ENCODE measurements at places on chromosomes 13 and 19.

DNA sequence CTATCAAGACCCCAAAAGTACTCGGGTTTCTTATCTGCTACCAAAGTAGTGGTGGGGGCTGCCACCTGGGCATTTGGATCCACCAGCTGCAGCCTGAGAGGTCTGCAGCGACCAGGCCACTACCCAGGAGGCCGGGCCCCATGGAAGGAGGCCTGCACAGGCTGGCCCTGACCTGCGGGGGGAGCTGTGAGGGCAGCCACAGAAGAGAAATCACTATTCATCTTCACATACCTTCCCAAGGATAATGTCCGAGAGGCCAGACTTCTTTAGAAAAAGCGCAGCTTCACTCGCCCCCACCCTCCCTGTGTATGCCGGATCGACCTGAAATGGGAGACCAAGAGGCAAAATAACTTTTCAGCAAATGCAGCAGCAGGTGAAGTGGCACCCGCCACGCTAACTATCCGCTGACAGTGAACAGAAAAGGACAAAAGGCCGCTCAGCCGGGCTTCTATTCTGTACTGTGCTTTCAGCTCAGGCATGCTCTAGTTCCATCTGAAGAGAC is 30.1 kb downstream of the EPS15L1 start:
- DNase-seq, result peak; percentile 49

DNA sequence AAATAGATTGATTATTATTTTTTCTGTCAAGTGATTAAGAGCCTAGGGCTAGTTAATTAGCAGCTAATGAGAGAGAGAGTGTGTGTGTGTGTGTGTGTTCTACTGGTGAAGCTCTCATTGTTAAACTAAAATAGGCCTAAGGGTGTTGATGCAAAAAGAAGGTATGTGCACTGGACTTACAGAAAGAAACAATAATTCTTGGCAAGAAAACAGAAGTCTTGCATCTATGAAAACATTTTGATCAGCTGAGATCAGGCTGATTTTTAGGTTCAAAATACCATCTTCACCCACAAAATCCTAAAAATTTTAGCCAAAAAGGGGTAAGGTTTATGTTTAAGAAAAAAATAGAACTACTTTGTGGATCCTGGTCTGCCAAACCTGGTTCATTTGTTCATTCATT is 106.5 kb downstream of the POSTN start:
- no peak for DNase-seq

DNA sequence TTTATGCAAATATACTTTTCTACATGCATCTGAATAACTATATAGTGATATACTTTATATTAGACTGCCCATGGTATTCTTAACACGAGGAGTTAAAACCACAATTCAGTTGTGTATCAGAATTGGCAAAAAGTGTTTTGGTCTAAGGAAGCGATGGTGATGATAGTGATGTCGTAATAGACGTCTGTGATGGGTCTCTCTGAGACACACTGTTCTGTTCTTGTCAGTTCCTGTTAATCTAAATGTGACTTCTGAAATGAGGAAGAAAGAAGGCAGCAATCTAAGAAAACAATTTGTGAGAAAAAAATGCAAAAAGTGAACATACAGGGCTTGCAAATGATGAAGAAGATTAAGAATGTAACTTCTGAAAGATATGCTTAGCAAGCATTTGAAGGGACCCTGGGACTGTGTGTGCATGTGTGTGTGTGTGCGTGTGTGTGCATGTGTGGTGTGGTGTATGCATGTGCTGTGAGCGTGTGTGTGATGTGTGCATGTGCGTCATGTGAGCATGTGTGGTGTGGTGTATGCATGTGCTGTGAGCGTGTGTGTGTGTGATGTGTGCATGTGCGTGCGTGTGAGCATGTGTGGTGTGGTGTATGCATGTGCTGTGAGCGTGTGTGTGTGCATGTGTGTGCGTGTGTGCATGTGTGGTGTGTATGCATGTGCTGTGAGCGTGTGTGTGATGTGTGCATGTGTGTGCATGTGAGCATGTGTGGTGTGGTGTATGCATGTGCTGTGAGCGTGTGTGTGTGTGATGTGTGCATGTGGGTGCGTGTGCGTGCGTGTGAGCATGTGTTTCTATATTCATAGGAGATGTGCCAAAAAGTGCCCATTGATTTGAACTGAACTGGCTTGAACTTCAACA is 131.8 kb downstream of the IRS2 start:
- no peak for DNase-seq

- DNase-seq, result no peak
Measured at GRCh38 chr19:27860309-27860934, 1352.5 kb downstream of the UQCRFS1 start.

DNA sequence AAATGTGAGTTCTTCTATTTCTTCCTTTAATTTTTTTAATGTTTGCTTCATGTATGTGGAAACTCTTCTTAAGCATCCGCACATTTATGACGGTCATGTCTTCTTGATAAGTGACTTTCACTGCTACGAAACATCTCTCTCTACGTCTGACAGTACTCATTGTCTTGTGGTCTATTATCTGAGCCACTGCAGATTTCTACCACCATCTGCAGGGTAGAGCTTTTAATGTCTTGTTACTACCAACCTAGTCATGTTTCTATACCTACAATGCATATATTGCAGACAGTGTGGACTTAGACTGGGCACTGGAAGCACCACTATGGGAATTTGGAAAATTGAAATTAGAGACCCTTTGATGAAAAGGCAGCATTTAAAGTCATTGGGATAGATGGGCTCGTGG is 75.4 kb upstream of the ARHGEF7 start:
- no peak for DNase-seq

DNA sequence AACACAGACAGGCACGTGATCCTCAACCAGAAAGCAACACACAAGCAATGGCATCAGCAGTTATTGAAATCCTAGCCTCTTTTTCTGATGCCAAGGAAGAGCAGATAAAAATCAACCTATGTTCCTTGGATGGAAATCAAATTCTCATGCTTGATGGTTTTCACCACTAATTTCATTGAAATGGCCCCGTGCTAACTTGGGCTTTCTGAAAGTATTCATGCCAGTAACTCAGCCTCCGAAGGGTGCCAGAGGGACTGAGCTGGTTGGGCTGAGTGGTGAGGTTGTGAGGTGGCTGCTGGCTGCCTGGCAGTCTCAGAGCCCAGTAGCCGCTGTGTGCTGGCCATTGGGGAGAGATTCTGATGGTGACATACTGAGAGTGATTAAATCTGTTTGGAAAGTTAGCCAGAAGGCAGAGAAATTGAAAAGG is 309.3 kb downstream of the DCT start:
- DNase-seq, result no peak

DNA sequence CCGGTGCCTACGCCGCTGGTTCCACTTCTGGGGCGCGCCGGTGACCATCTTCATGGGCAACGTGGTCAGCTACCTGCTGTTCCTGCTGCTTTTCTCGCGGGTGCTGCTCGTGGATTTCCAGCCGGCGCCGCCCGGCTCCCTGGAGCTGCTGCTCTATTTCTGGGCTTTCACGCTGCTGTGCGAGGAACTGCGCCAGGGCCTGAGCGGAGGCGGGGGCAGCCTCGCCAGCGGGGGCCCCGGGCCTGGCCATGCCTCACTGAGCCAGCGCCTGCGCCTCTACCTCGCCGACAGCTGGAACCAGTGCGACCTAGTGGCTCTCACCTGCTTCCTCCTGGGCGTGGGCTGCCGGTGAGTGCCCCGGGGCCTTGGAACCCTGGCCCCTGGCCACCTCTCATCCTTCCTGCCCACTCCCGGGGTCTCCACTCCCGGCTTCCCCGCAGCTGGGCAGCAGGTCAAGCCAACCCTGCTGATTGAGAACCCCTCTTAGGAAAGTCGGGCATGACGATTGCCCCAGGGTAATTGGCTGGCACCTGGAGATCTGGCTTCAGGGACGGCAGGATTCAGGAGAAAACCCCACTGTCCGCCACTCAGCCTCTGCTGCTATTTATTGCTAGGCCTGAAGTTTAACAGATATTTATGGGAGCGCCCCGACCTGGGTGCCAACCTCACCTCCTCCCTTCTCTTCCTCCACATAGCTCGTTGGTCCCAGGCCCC is 39.1 kb downstream of the TRPM4 start:
- DNase-seq, result no peak

DNA sequence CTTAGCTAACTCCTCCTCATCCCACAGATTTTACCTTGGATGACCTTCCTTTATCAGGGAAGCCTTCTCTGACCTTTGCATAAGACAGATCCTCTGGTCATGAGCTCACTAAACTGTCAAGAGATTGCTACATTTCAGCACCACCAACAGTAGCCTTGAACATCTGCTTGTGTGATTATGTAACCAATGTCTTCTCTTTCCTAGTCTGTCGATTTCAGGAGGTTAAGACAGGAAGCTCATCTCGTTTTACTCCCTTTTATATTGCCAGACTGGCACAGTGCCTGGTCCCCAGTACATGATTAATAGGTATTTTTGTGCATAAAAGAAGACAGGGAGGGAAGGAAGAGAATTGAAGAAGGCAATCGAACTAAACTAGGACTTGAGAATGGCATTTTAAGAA is 1697.7 kb downstream of the EFNB2 start:
- peak; percentile 27 for DNase-seq

DNA sequence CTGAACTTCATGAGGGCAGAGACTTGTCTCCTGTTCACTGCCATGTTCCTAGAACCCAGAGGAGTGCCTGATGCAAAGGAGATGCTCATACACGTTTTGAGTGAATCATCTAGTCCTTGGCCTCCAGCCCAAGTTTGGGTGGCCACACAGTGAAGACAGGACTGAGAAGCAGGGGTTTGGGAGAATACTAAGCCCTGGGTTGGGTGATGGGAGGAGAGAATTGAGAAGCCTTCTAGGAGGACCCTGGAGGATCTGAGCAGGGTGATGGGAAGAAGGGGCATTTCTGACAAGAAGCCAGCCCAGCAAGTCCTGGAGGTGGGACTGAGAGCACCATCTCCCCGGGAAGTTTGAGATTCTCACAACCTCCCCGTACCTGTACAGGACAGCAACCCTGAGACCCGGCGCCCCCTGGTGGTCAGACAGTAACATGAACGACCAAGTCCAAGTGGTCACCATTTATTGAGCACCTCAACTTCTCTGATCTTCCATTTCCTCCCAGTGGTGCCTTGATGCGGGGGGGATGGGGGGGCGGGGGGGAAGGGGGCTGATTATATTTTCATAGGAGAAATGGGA is 11.0 kb downstream of the CTU1 start:
- peak; percentile 68 for DNase-seq

- peak; percentile 57 for DNase-seq
Measured at GRCh38 chr19:41265395-41266153, 1.4 kb downstream of the HNRNPUL1 start.

- no peak for DNase-seq
Measured at GRCh38 chr13:63163903-63164302, 1748.3 kb upstream of the PCDH20 start.

DNA sequence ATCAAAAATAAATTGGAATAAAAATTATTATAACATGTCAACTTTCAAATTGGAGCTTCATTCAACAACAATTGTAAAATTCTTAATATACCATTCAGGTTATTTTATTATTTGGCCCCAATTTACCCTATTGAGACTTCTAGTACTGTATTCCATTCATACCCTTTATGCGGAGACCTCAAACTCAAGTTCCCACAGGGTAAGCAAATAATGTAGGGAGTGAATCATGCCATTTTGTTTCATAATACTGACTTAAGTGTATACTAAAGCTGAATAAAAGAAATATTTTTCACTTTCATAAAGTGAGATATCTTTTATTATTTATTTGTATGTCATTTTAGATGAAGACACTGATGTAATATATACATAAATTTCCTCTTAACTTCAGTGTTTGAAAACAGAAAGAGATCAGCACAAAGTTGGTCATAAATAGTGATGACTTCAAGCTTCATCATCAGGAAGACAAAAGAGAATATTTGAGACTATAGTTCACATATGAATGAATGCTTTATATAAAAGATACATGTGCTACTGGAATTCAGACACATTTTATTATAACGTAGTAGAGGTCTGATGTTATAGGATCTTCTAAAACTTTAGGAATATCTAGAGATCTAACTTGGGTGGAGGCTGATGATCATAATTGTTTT is 894.4 kb upstream of the PCDH9 start:
- no peak for DNase-seq

GRCh38 chr19:16035601-16036297 is 40.5 kb upstream of the TPM4 start:
- DNase-seq, result no peak

DNA sequence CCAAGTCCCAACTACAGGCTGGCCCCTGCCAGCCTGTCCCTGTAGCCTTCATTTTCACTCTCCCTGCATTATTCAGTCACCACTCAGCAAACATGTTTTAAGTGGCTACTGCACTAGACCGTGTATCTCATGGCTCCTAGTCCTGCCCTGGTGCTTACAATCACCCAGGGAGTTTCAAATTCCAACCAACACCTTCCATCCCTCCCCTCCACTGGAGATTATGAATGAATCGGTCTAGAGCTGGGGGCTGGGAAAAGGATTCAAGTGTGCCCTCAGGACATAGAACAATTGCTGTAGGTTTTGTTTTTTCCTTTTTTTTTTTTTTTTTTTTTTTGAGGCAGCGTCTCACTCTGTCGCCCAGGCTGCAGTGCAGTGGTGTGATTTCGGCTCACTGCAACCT is 15.0 kb upstream of the TNFAIP8L1 start:
- no peak for DNase-seq

- DNase-seq, result no peak
Measured at GRCh38 chr19:13039211-13039789, 44.0 kb downstream of the NFIX start.

GRCh38 chr19:16316506-16316882 is 8.1 kb upstream of the KLF2 start:
- DNase-seq, result no peak

DNA sequence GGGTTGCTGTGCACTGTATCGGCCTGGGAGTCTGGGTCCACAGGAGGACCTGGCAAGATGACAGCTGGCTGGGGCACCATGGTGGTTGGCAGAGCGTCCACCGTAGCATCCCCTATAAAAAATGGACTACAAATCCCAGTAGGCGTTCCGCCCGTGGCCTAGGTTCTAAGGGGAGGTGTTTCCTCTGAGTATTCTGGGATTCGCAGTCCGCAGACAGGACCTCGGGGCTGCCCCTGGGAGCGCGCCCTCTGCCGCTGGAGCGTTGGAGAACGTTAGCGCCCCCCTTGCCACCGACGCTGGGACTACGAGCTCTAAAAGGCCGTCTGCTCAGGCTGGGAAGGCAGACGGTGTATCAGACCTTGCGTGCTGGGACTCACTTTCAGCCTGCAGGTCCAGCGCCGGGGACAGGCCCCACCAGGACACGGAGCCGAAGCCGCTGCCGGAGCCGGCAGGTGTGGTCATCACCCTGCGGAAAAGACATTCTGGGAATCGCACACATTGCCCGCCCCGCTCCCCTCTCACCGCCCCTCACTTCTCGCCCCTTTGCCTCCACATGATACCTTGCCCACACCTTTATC is 372 bp downstream of the DNAAF3 start:
- peak; percentile 94 for DNase-seq

- peak; percentile 76 for DNase-seq
Measured at GRCh38 chr19:39110263-39110967, 15.2 kb upstream of the PAK4 start.

- DNase-seq, result no peak
Measured at GRCh38 chr19:18764591-18765051, 26.5 kb downstream of the COMP start.

- no peak for DNase-seq
Measured at GRCh38 chr19:40783711-40784110, 5.7 kb downstream of the RAB4B start.

DNA sequence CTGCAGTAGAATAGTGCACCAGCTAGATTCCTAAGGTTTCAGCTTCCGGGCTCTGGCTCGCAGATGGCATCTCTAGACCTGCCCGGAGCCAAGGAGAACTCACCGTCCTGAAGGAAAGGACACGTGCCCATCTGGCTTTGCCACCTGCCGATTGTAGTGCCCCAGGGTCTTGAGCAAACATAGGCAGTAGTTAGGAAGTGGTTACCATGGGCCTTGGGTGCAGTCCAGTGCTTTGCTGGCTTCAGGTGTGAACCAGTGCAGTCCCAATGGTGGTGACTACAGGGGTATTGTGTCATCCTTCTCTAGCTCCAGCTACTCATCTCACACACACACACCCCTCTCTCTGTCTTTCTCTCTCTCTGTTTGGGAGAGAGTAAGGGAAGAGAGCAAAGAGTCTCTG is 61.4 kb upstream of the TEX29 start:
- DNase-seq, result no peak

All from NCI-H82 (cell line).